Subcutaneous adipose tissue (tissue), 4 donors: ENCODE measurements at places on chromosomes 1 and 21. TPM values are rescaled to one million over a fixed set of nuclear protein-coding genes. Genes with fewer than 3 reads are reported as not detected.

The PPP1R12B gene
- 127 TPM for total RNA-seq

The COL16A1 gene
- 79.1 TPM for total RNA-seq

The SPEN gene
- total RNA-seq: 80.5 TPM

The CNKSR1 gene
- total RNA-seq: not detected

The MFAP2 gene
- total RNA-seq: 19.8 TPM

The C1QB gene
- total RNA-seq: 325 TPM

The RXFP4 gene
- not detected for total RNA-seq

The KRTAP21-2 gene
- total RNA-seq: not detected

The EPHB2 gene
- 9.2 TPM for total RNA-seq

The RPS8 gene
- 2,373 TPM for total RNA-seq

The GPR3 gene
- not detected for total RNA-seq

The EPS15 gene
- total RNA-seq: 142 TPM

The FCAMR gene
- not detected for total RNA-seq

The IL23R gene
- total RNA-seq: not detected

The TMEM240 gene
- 1.3 TPM for total RNA-seq

The CAPN8 gene
- not detected for total RNA-seq

The ZCCHC17 gene
- 20.4 TPM for total RNA-seq

The MYOC gene
- 12.4 TPM for total RNA-seq

The SPATA21 gene
- total RNA-seq: not detected

The DCDC2B gene
- not detected for total RNA-seq

The GCSAML gene
- total RNA-seq: 2.1 TPM

The RNF223 gene
- total RNA-seq: not detected

The TEKT2 gene
- total RNA-seq: not detected

The CITED4 gene
- 53.9 TPM for total RNA-seq

The CCDC27 gene
- not detected for total RNA-seq

The LMOD1 gene
- 168 TPM for total RNA-seq

The SLC1A7 gene
- 0.17 TPM for total RNA-seq

The UMODL1 gene
- not detected for total RNA-seq

The AQP10 gene
- total RNA-seq: not detected

The OLIG2 gene
- not detected for total RNA-seq

The THEMIS2 gene
- total RNA-seq: 39.3 TPM

The CLCA1 gene
- total RNA-seq: 0.57 TPM

The TCHHL1 gene
- not detected for total RNA-seq

The FCRL5 gene
- 0.34 TPM for total RNA-seq
